ENCODE measurements at places on chromosomes 3 and 15.

- no peak for DNase-seq
Measured at GRCh38 chr15:100570275-100570674, 31.7 kb downstream of the LINS1 start.

GRCh38 chr3:102136183-102136582 is 286.9 kb downstream of the NFKBIZ start:
- DNase-seq: no peak

GRCh38 chr15:49627407-49627877 is 6.6 kb downstream of the DTWD1 start:
- DNase-seq: no peak

- DNase-seq: no peak
Measured at GRCh38 chr3:128289534-128289933, 136.3 kb downstream of the EEFSEC start.

DNA sequence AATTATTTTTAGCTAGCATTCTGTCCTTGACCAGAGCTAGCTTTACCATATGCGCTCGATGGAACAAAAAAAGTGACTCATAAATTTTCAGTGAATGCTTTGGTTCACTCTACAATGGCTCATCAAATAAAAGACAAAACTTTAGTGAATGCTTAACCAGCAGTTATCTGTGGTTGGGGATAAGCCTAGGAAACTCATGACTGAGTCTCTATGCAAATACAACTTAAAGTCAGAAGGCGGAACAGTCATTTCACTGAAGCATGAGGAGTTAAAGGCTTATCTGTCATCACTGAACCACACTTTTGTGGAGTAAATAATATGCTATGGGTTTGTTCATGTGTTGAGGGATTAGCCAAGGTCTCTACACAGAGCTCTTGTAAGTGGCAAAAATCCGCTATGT is 308.4 kb downstream of the SQOR start:
- no peak for DNase-seq
